SW480 (cell line): ENCODE measurements at places on chromosomes 11 and 22.

- DNase-seq: peak; percentile 46
These were observed 50.4 kb downstream of the ANO1 start for GRCh38 chr11:70128435-70128906.

DNA sequence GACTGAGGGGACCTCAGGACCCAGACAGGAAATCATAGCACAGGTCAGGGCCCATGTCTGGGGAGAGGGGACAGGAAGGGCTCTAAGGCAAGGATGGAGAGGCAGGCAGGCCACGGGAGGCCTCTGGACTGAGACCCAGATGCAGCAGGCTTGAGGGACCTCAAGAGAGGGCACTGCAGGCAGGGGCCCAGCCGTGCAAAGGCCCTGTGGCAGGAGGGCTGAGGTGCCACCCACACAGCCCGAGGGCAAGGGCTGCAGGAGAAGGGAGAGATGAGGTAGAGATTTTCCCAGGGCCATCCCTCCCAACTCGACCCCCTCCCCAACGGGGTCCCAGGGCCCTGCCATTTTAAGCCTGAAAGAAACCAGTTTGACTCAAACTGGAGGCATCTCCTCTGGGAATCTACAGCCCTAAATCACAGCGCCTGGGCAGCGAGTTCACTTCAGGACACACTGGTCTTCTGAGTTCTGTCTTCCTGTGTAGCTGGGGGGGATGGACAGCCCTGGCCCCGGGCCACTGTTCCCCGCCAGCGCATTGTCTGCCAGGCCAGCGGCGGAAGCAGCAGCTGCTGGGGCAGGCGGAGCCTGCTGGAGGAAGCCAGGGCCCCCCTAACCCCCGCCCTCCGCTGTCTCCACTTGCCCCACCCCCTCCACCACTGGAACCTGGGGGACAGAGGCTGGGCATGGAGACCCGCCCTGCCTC, 20.3 kb upstream of the WNT7B start:
- DNase-seq: peak; percentile 52

- DNase-seq: peak; percentile 66
These were observed 223 bp downstream of the WT1 start for GRCh38 chr11:32435152-32435480.

- no peak for DNase-seq
These were observed 702.4 kb downstream of the NTM start for GRCh38 chr11:132072858-132073211.

DNA sequence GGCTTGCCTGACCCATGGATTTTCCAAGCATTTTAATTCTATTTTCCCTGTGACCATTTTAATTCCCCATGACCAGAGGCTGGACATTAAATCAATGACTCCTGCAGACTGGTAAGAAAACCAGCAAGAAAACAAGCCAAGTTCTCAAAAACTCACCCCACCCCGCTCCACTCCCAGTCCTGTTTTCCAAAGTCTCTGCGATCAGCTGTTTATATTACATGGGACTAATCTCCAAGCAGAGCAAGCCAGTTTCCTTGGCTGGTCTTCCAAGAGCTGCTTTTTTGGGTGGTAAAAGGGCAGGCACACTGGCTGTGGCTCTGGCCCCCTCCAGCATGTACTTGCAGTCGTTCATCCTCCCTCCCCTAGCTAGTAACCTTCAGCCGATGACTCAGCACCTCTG, 97.9 kb downstream of the RRAS2 start:
- DNase-seq: no peak

- DNase-seq: no peak
These were observed 4.3 kb downstream of the DGCR6L start for GRCh38 chr22:20315337-20316216.

GRCh38 chr22:42880815-42881214, 23.7 kb upstream of the ARFGAP3 start:
- DNase-seq: no peak

- no peak for DNase-seq
These were observed 208.4 kb downstream of the DDX10 start for GRCh38 chr11:108873310-108873709.

DNA sequence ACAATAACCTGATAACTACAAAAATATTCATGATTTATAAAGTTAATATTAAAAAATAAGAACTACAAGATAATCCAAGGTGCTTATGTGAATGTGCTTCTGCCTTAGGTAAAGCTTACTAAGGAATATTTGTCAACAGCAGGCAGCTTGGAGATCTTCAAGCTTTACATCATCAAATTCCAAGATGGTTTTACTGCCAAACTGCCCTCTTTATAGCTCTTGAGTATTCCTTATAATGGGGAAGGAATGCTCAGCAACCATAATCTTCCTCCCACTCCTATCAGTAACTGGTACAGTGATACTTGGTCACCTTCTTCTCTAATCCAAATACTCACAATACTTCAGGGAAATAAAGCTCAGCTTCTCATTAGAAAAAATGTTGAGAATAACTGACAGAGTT, 30.1 kb downstream of the SBF2 start:
- no peak for DNase-seq
